ENCODE measurements at places on chromosomes 4 and X.
A peak's percentile ranks its signal among the peaks of the same experiment; 100 is the strongest.

GRCh38 chr4:81982846-81983540 lies 390.8 kb downstream of the HNRNPD start:
- no peak overlapping the region for H3K27ac ChIP-seq
- no peaks in the 10 kb centered on the region for H3K36me3 ChIP-seq
- H3K4me3 ChIP-seq, result no peak overlapping the region
- H3K27me3 ChIP-seq, result peaks cover 7% of the 10 kb centered on the region
- no peak for DNase-seq
- no peaks in the 10 kb centered on the region for H3K4me1 ChIP-seq

- no peaks in the 10 kb centered on the region for H3K36me3 ChIP-seq
- no peak overlapping the region for H3K4me3 ChIP-seq
- DNase-seq, result no peak
- H3K27ac ChIP-seq, result no peak overlapping the region
- H3K27me3 ChIP-seq, result no peaks in the 10 kb centered on the region
Observed at GRCh38 chrX:107880054-107880610, 54.5 kb downstream of the MID2 start.

DNA sequence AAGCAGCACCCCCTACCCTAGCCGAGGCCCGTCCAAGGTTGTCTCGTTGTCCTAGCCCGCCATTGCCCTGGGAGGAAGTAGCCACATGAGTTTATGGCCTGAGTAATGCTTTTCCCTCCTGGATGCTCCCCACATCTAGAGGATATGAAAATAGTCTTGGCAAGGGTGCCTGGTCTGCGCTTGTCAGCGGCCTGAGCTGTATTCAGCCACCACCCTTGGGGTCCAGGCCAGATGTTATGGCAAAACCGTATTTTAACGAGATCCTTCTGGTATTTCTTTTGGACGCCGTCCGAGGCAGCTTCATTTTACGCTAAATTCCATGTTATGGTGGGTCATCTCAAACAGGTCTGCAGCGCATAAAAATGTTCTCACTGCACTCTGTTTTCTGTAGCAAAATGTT lies 89.3 kb downstream of the GPR143 start:
- H3K4me1 ChIP-seq, result no peaks in the 10 kb centered on the region
- no peak overlapping the region for H3K4me3 ChIP-seq
- no peak overlapping the region for H3K27ac ChIP-seq
- H3K36me3 ChIP-seq, result no peaks in the 10 kb centered on the region
- no peaks in the 10 kb centered on the region for H3K27me3 ChIP-seq

GRCh38 chr4:121938282-121939092 lies 13.4 kb downstream of the TRPC3 start:
- H3K27me3 ChIP-seq, result peaks cover 39% of the 10 kb centered on the region
- no peaks in the 10 kb centered on the region for H3K36me3 ChIP-seq
- H3K27ac ChIP-seq, result no peak overlapping the region
- no peak overlapping the region for H3K4me3 ChIP-seq

- no peak for DNase-seq
- no peaks in the 10 kb centered on the region for H3K27me3 ChIP-seq
- no peak overlapping the region for H3K4me3 ChIP-seq
- H3K36me3 ChIP-seq, result no peaks in the 10 kb centered on the region
Observed at GRCh38 chrX:11241720-11242119, 51.5 kb upstream of the AMELX start.

- H3K4me1 ChIP-seq, result peaks cover 46% of the 10 kb centered on the region
- no peak overlapping the region for H3K4me3 ChIP-seq
- H3K27me3 ChIP-seq, result no peaks in the 10 kb centered on the region
Observed at GRCh38 chr4:140697709-140698560, 58.2 kb downstream of the TBC1D9 start.

DNA sequence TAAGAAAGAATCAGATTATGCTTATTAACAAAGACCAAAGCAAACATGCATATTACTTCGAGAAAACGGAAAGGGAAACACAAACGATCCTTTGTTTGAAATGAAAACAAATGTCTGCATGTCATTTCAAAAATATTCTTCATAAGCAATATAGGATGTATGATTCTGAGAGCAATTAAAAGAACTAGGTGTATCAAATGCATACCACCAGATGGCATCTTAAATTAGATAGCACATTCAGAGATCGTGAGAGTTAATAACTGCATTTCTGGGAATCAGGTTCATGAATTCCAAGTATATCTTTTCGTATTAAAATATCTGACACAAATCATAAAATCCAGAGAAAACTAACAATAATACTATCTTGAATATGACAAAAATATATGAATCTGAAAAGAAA lies 159.5 kb downstream of the PPP3CA start:
- no peak overlapping the region for H3K4me3 ChIP-seq
- H3K36me3 ChIP-seq, result no peaks in the 10 kb centered on the region
- no peak for DNase-seq
- peaks cover 23% of the 10 kb centered on the region for H3K4me1 ChIP-seq
- H3K27me3 ChIP-seq, result no peaks in the 10 kb centered on the region

- no peaks in the 10 kb centered on the region for H3K36me3 ChIP-seq
- DNase-seq, result no peak
- no peak overlapping the region for H3K4me3 ChIP-seq
- no peaks in the 10 kb centered on the region for H3K27me3 ChIP-seq
- H3K4me1 ChIP-seq, result peaks cover 60% of the 10 kb centered on the region
Observed at GRCh38 chr4:147760176-147760575, 28.3 kb downstream of the ARHGAP10 start.

DNA sequence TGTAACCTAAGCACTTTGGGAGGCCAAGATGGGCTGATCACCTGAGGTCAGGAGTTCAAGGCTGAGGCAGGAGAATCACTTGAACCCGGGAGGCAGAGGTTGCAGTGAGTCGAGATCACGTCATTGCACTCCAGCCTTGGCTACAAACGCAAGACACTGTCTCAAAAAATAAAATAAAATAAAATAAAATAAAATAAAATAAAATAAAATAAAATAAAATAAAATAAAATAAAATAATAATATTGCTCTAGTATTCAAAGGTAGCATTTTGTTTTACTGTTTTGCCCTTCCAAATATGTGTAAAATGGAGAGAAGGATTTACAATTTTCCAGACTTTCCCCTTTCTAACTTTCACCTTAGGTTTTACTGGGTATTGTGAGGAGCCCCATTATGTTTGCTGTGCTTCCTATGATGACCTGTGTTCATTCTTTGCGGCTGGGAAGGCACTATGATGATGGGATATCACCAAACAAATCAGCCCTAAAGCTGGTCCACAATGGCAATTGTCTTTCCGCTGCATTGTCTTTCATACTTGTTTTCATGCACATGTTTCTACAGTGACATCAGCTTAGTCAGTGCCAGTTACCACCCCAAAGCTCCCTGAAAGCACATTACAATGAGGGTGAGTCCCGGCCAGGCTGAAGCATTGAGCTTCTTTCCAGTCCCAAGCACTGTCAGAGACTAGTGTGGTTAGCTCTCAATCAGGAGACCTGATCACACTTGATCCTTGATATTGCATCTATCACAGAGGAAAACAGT lies 50.8 kb downstream of the DTHD1 start:
- no peak for DNase-seq
- H3K27ac ChIP-seq, result no peak overlapping the region
- no peaks in the 10 kb centered on the region for H3K4me1 ChIP-seq
- H3K4me3 ChIP-seq, result no peak overlapping the region
- H3K27me3 ChIP-seq, result no peaks in the 10 kb centered on the region

- no peaks in the 10 kb centered on the region for H3K36me3 ChIP-seq
- H3K4me1 ChIP-seq, result peaks cover 29% of the 10 kb centered on the region
- DNase-seq, result no peak
- no peaks in the 10 kb centered on the region for H3K27me3 ChIP-seq
- no peak overlapping the region for H3K4me3 ChIP-seq
Observed at GRCh38 chr4:156764846-156765245, 206.8 kb downstream of the PDGFC start.

DNA sequence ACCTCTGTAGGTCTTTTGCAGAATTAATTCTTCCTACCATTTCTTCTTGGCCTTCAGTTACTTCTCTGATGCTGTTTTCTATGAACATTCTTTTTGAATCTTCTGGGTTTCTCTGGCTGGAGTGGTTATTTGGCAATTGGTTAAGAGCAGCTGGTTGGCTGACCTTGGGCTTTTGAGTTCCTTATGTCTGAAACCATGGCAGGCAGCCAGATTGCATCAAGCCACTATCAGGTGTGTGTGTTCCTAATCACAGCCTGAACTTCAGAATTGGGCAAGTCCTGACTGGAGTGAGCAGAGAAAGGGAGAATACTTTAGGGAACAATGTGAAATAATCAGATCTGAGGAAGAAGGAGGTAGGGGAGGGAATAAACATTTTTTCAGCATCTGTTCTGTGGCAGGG lies 90.2 kb downstream of the ARHGAP10 start:
- peaks cover 14% of the 10 kb centered on the region for H3K36me3 ChIP-seq
- H3K27ac ChIP-seq, result peak overlapping the region; percentile 92
- peaks cover 95% of the 10 kb centered on the region for H3K4me1 ChIP-seq
- no peaks in the 10 kb centered on the region for H3K27me3 ChIP-seq
- peak; percentile 84 for DNase-seq

DNA sequence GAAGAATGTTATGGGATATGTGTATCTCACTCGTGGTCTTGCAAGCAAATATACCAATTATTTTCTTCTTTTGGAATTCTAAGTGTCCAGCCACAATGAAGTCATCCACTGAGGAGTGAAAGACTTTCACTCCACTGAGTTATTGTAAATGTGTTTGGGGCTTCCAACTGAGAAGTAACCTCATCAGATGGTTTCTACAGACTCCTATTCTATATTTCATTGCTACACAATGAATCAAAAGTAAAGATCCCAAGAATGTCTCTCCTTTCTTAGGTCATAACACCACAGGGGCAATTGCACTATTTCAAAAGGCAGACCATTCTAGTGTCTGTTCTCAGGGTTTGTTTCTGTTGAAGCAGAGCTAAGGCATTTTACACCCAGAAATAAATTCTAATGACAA lies 12.3 kb upstream of the VCX2 start:
- H3K27me3 ChIP-seq, result no peaks in the 10 kb centered on the region
- H3K4me1 ChIP-seq, result no peaks in the 10 kb centered on the region
- H3K27ac ChIP-seq, result no peak overlapping the region
- DNase-seq, result no peak
- no peak overlapping the region for H3K4me3 ChIP-seq
- H3K36me3 ChIP-seq, result no peaks in the 10 kb centered on the region

- H3K27me3 ChIP-seq, result no peaks in the 10 kb centered on the region
- H3K4me1 ChIP-seq, result no peaks in the 10 kb centered on the region
- no peaks in the 10 kb centered on the region for H3K36me3 ChIP-seq
Observed at GRCh38 chr4:142974328-142974727, 128.2 kb upstream of the INPP4B start.

- H3K4me1 ChIP-seq, result peaks cover 16% of the 10 kb centered on the region
- peak overlapping the region; percentile 92 for H3K4me3 ChIP-seq
- H3K27me3 ChIP-seq, result no peaks in the 10 kb centered on the region
- peak overlapping the region; percentile 55 for H3K27ac ChIP-seq
Observed at GRCh38 chr4:185470501-185471195, 885 bp downstream of the CCDC110 start.

GRCh38 chr4:139441029-139441428 lies 12.9 kb upstream of the RAB33B start:
- no peaks in the 10 kb centered on the region for H3K27me3 ChIP-seq
- H3K4me3 ChIP-seq, result no peak overlapping the region
- H3K36me3 ChIP-seq, result peaks cover 16% of the 10 kb centered on the region
- H3K27ac ChIP-seq, result no peak overlapping the region
- no peak for DNase-seq

DNA sequence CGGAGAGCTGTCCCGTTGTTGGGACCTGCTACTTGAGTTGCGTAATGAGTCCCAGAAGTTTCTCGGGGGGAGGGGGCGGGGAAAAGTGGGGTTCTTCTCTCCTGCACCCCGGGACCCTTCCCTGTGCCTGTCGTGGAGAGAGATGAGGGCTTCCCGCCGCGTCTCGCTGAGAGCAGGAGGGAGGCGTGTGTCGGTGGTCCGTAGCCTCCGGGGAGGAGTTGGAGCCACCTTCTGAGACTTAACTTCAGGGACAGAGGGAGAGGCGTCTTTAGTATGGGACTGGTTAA lies 698 bp downstream of the AFF1 start:
- no peaks in the 10 kb centered on the region for H3K27me3 ChIP-seq
- peak overlapping the region; percentile 92 for H3K4me3 ChIP-seq
- peak overlapping the region; percentile 99 for H3K27ac ChIP-seq

DNA sequence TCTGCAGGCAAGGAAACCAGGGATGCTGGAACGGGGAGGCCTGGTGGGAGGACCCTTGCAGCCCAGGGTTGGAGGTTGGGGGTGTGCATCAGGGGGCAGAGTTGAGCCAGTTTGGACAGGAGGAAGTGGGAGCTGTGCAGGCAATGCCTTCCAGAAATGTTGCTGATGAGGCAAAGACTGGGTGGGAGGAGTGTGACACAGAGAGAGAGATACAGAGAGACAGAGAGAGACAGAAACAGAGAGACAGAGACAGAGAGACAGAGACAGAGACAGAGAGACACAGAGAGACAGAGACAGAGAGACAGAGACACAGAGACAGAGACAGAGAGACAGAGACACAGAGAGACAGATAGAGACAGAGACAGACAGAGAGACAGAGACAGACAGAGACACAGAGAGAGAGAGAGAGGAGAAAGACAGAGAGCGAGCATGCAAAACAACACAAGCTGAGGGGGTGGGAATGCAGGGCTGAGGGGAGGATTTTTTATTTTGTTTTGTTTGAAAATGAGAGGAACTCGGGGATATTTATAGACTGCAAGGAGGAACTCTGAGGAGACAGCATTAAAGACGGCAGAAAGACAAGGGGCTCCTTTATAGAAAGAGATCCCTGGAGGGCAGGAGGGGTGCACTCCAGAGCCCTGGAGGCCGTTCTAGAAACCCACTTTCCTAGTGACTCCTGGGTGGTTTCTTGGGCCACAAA lies 1.9 kb upstream of the HAUS3 start:
- H3K27ac ChIP-seq, result peak overlapping the region; percentile 71
- peaks cover 74% of the 10 kb centered on the region for H3K4me1 ChIP-seq
- H3K4me3 ChIP-seq, result no peak overlapping the region
- H3K27me3 ChIP-seq, result no peaks in the 10 kb centered on the region
- H3K36me3 ChIP-seq, result peaks cover 12% of the 10 kb centered on the region

- peak overlapping the region; percentile 37 for H3K27ac ChIP-seq
- no peak overlapping the region for H3K4me3 ChIP-seq
- peak; percentile 38 for DNase-seq
- H3K4me1 ChIP-seq, result peaks cover 40% of the 10 kb centered on the region
- H3K36me3 ChIP-seq, result no peaks in the 10 kb centered on the region
Observed at GRCh38 chr4:85498068-85498733, 23.3 kb downstream of the ARHGAP24 start.

- H3K27me3 ChIP-seq, result no peaks in the 10 kb centered on the region
- H3K4me1 ChIP-seq, result no peaks in the 10 kb centered on the region
- H3K36me3 ChIP-seq, result no peaks in the 10 kb centered on the region
- no peak for DNase-seq
- no peak overlapping the region for H3K4me3 ChIP-seq
Observed at GRCh38 chrX:145506214-145506613, 258.9 kb downstream of the SPANXN1 start.

- H3K4me1 ChIP-seq, result no peaks in the 10 kb centered on the region
- no peak overlapping the region for H3K4me3 ChIP-seq
- H3K27me3 ChIP-seq, result no peaks in the 10 kb centered on the region
- H3K36me3 ChIP-seq, result no peaks in the 10 kb centered on the region
- no peak for DNase-seq
- H3K27ac ChIP-seq, result no peak overlapping the region
Observed at GRCh38 chr4:175373031-175373430, 439.0 kb downstream of the GPM6A start.

GRCh38 chr4:41887821-41888686 lies 47.2 kb upstream of the TMEM33 start:
- no peak for DNase-seq
- no peaks in the 10 kb centered on the region for H3K36me3 ChIP-seq
- peaks cover 79% of the 10 kb centered on the region for H3K27me3 ChIP-seq
- no peak overlapping the region for H3K27ac ChIP-seq

Measured in left ventricle myocardium inferior (tissue), 1 donor.